ENCODE measurements at places on chromosomes 3 and 15.

- no peak for DNase-seq
Measured at GRCh38 chr3:151856118-151856517, 17.3 kb upstream of the SUCNR1 start.

DNA sequence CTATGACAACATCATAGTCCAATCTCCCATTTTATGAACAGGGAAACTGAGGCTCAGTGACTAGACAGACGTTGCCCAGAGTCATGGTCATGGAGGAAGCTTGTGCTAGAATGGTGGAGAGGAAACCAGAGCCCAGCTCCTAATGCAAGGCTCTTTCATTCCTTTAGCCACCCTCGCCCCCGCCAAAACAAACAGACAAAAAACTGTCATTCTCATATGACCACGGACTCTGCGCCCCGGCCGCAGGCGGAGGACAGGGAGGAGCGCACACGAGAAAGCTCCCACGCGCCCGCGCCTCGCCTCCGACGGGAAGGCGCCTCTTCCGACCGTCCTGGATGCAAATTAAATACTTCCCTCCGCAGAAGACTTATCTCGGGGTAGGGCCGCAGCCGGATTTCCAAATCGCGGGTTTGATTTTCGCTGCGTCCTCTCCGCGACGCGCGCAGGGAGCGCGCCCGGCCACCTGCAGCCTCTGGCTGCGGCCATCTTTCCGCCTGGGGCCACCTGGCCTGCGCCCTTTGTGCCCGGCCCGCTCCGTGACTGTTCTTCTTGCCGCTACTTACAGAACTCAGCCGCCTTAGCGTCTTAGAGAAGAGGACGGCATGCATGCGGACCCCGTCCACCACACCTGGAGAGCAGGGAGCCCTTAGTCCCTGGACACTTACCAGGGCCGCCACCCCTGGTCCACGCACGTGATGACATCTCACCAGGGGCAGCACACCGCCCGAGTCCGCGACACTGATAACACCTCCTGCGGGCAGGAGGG, 670 bp upstream of the ATP13A3 start:
- DNase-seq = no peak

GRCh38 chr3:57820479-57820878, 64.4 kb downstream of the SLMAP start:
- DNase-seq = no peak

GRCh38 chr3:134327594-134327975, 46.7 kb downstream of the AMOTL2 start:
- no peak for DNase-seq

DNA sequence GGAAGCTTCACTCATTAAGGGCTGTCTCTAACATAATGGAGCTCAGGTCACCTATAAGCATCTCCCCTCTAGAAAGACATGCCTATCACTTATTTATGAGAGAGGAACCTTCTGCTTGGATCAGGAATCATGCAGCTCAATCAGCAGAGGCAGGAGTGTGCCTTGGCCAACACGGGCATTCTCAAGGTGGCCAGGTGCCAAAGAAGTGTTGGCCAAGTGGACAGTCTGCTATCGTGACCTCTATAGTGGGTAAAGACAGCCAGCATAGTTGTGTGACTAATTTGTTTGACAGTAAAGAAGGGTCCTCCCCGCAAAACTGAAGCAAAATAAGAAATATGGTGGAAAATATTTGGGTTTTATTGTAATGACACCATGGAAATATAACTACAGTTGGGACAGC, 14.7 kb upstream of the AGTR1 start:
- no peak for DNase-seq

- DNase-seq = no peak
Measured at GRCh38 chr3:135248213-135248612, 453.2 kb downstream of the EPHB1 start.

DNA sequence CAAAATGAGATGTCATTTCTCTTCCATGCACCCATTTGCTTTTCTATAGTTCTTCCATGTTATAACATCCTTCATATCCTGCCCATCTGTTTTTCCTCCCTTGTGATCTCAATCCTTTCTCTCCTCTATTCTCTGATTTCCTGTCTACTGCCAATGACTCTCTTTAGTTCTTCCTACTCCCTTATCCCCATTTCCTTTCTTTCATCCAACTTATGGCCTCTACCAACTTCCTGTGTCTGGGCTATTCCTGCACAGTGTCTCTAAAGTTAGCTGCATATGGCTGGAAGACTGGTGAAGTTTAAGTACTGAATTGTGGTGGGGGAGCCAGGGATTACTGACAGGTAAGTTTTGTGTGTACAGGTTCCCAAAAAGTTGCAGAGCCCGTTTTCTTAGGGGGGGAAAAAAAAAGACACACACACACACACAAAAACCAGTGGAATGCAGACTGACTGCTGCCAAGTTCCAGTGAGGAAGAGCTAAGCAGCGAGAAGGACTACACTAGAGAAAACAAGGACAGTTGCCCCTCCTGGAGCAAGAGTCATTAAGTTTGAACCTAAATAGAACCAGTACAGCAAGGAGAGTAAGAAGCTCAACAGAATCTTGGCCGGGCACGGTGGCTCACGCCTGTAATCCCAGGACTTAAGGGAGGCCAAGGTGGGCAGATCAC, 28.8 kb downstream of the XRN1 start:
- no peak for DNase-seq

DNA sequence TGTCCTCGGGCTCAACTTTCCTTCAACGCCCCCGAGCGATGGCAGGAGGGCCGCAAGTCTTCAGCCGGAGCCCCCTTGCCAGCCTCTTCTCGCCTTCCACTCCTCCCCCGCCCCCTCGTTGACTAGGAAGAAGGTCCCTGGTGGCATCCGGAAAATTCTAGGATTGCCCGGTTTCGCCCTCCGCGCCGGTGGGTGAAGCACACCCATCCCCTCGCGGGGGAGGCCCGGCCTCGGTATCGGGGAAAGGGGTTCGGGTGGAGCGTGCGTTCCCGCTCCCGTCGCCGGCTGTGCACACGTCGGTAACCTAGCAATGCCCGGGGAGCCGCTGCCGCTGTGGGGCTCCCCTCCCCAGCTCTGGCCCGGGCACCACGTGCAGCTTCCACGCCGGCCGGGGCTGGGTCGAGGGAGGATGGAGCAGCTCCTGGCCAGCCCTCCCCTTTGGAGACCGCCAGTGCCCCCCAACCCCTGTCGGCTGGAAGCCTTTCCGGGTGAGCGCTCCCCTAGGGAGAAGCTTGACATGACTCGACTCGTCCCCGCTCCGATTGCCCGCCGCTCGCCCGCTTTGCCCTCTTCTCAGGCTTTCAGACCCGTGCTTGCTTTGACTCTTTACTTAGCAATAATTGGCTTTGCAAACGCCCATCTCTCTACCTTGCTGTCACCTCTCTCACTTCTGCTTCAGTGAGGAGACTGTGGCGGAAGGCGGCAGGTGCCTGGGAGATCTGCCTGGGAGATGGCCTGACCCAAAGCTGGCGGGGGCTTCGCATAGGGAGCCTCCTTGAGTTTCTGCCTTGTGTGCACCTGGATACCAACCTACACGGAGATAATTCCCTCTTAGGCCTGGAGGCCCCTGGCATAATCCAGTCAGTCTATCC, 1.3 kb downstream of the CACNA1D start:
- no peak for DNase-seq

DNA sequence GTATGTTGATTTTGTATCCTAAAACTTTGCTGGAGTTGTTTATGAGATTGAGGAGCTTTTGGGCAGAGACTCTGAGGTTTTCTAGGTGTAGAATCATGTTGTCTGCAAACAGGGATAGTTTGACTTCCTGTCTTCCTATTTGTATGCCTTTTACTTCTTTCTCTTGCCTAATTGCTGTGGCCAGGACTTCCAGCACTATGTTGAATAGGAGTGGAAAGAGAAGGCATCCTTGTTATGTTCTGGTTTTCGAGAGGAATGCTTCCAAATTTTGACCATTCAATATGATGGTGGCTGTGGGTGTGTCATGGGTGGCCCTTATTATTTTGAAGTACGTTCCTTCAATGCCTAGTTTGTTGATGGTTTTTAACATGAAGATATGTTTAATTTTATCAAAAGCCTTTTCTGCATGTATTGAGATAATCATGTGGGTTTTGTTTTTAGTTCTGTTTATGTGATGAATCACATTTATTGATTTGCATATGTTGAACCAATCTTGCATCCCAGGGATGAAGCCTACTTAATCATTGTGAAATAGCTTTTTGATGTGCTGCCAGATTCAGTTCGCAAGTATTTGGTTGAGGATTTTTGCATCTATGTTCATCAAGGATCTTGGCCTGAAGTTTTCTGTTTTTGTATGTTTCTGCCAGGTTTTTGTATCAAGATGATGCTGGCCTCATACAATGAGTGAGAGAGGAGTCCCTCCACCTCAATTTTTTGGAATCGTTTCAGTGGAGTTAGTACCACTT, 188.1 kb downstream of the MINAR1 start:
- DNase-seq = no peak

- DNase-seq = no peak
Measured at GRCh38 chr3:21979706-21980105, 228.7 kb upstream of the ZNF385D start.

- DNase-seq = no peak
Measured at GRCh38 chr3:53027254-53027844, 18.5 kb downstream of the SFMBT1 start.

DNA sequence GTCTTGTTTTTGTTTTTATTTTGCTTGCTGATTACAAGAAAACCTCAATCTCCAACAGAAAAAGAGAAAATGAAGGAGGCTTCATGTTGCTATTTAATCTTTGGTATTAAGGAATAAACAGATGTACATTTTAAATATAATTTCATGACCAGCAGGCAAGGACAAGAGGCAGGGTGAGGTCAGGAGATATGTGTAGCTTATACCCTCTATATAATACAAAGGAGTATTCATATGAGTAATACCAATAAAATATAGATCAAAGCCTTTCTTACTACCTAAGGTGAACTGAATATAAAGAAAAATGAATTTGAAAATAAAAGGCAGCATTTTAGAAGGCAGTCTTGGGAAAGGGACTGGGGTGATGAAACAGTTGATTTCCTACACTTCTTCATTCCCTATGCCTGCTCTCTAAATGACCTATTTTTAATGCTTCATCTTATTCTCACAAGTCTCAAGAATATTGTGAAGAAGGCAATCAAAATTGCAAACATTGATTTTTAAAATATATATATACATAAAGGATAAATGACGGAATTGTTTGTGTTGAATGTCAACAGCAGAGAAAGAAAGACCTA, 8.6 kb upstream of the CBLB start:
- no peak for DNase-seq

DNA sequence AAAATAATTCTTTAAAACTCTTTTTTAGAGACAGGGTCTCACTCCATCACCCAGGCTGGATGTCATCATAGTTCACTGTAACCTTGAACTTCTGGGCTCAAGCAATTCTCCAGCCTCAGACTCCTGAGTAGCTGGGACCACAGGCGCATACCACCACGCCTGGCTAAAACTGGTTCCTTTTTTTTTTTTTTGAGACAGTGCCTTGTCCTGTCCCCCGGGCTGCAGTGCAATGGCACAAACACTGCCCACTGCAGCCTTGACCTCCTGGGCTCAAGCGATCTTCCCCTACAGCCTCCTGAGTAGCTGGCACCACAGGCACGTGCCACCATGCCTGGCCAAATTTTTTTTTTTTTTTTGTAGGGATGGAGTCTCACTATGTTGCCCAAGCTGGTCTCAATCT, 23.7 kb upstream of the FURIN start:
- DNase-seq = no peak

DNA sequence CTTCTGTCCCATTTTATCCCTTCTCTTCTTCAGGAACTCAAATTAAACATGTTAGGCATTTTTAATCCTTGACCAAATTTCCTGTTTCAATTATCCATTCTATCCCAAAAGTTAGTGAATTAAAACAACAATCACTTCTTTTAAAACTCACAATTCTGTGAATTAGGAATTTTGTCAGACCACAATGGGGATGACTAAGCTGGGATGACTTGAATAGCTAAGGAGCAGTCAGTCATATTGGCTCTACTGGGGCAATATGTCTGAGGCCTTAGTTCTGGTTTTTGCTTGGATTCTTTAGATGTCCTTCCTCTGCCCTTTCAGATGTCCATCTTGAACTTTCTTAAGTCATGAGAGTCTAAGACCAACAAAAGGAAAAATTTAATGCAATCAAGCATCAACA, 178.2 kb upstream of the TGFBR2 start:
- DNase-seq = no peak

Data from NCI-H446 (cell line).